ENCODE measurements at places on chromosomes 3 and 15.

- DNase-seq: no peak
Observed at GRCh38 chr3:16432714-16433113, 80.8 kb downstream of the RFTN1 start.

- DNase-seq: no peak
Observed at GRCh38 chr3:141266797-141267555, 35.4 kb downstream of the PXYLP1 start.

DNA sequence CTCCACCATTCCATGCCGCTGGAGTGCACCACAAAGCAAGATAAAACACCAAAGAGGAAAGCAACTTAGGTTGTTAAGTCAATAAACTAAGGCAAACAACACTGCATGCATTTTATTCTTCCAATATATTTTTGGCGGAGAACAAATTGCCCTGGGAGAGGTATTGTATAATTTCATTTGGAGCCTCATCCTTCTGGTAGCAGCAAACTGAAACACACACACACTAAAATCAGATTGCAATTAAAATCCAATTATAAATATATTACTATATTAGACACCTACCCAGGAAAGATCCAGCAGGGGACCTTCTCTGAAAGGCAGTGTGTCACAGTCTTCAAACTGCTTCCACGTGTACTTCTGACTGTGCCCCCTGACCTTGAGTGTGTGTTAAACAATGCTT is 102.3 kb downstream of the RORA start:
- no peak for DNase-seq

DNA sequence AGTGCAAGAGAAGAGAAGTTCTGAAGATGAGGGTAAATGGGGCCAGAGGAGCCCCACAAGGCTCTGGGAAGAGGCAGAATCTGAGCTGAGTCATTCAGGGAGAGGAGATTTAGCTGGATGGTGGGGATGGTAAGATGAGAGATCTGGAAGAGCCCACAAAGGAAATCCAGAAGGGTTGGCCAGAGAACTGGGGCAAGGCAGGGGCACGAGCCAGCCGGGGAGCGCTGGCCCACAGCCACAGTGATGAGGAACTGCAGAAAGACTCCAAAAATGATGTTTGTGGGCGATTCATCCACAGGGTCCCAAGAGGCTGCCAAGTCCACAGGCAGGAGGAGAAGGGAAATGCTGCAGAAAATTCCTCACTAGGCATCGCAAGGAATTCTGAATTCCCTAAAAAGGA is 75.9 kb upstream of the ATP2B2 start:
- no peak for DNase-seq

DNA sequence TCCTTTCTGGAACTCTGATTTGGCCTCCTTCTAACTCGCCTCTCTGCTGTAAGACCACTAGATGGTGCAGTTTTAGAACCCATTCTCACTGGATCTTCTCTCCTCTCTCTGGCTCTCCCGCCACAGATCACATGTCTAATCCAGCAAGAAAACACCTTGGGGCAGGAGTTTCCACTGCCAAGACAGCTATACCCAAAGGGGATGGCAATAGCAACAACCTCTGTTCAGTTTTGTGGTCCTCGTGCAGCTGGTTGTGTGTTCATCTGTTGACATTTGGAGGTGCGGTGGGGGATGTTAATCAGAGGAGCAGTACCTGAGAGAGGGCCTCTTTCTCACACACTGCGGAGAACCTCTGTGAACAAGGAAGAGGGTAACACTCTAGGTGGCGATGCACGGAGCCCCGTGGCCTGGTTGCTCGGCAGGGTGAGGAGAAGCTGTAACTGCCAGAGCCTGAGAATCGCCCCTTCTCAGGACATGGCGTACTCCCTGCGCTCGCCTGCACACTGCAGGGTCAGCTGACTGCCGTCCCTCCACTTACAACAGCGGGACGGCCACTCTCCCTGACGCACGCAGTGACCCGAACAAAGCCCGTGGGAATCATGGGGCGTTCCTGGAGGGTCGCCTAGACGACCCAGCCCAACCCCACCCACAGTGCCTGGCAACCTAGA is at the start of gene TEX55:
Gene TEX55, plus strand, starts transcription at position 666 of the 668 bp plus-strand sequence. CDS start 25 bp downstream, outside the sequence.
- peak; percentile 80 for DNase-seq

DNA sequence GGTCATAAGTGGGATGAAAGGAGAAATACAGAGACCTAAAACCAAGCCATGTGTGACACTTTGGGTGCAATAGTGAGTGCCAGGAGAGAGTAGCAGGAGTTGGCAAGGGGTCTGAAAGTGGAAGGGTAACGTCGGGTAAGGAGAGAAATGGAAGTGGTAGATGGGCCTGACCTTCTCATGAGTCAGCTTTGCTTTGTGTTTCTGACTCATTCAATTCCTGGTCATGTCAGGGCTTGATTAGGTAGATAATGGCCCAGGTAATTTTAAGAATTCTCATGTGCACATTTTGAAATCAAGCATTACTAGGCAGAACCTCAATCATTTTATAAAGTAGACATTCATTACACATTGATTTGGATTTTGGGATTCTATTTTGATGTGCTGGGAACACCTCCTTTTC is 262.5 kb downstream of the SOX2 start:
- no peak for DNase-seq

DNA sequence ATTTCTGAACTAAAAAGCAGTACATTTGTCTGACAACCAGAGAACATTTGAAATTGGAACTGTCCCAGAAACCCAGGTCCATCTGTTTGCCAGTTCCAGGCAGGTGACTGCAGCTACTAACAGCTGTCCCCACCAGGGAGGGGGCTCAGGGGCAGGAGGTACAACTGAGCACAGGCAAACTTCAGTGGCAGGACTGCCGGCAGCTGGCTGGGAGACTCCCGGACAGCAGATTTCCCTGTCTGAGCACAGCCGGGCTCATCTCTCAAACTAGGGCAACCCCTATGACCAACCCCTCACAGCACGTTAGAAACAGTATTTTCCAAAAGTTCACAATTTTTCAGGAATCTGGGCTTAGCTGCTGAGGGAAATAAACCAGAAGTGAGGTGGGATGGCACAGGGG is 88.8 kb downstream of the MEGF11 start:
- DNase-seq: no peak

GRCh38 chr3:189195302-189195701 is 23.5 kb downstream of the TPRG1 start:
- no peak for DNase-seq

- DNase-seq: peak; percentile 78
Observed at GRCh38 chr3:105836533-105836932, 32.3 kb downstream of the CBLB start.

GRCh38 chr3:48243886-48244285 is 3.0 kb downstream of the ZNF589 start:
- no peak for DNase-seq

GRCh38 chr15:64156652-64157331 is 5.3 kb downstream of the SNX22 start:
- no peak for DNase-seq

GRCh38 chr3:95752199-95752598 is 1062.2 kb upstream of the EPHA6 start:
- no peak for DNase-seq

GRCh38 chr15:98070137-98070536 is 109.6 kb downstream of the ARRDC4 start:
- DNase-seq: peak; percentile 4

DNA sequence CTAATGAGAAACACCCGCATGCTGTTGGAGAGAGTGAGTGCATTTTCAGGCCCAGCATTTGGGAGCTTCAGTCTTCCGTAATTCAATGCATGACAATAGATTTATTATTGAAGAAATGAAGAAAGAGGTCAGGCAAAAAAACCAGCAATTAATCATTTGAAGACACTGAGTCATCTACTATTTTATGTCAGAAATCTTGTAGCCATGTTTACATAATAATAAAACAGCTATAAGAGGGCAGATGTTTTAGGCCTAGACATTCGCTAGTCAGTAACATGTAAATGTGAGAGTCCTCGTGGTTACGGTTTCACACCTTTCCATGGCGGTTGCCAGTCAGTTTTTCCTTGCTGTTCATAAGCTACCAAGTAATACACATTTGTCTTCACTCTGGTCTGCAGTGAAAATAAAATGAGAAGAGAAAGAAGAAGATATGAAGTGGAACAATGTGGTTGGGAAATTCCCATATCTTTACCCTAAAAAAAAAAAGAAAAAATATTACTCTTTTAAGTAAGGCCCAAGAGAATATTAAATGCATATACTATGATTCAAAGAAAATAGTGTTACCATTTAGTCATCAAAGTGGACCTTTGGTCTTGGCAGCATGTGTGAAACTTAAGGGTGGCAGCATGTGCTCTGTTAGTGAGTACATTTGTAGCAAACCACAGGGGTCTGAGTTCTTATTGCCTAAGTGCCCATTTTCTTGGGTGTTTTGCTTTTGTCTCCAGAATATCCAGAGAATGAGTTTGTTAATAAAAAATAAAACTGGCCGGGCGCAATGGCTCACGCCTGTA is 140.5 kb upstream of the TBL1XR1 start:
- peak; percentile 66 for DNase-seq

DNA sequence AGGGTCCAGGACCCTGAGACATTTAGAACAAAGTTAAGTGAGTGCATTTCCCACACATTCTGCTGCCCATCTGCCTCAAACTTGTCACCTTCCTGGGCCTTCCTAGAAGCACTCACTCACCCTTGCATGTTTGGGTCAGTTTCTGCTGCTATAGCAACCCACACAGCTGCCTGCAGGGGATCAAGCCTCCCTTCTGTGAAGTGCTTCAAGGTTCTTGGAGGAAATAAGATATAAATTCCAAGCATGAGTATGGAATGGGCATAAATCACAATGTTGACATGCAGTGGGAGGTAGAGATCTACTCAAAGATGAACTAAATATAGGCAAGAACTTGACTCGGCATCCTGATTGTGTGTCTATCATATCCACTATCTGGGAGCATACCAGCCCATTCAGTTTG is 140.4 kb downstream of the SLC9A9 start:
- no peak for DNase-seq

DNA sequence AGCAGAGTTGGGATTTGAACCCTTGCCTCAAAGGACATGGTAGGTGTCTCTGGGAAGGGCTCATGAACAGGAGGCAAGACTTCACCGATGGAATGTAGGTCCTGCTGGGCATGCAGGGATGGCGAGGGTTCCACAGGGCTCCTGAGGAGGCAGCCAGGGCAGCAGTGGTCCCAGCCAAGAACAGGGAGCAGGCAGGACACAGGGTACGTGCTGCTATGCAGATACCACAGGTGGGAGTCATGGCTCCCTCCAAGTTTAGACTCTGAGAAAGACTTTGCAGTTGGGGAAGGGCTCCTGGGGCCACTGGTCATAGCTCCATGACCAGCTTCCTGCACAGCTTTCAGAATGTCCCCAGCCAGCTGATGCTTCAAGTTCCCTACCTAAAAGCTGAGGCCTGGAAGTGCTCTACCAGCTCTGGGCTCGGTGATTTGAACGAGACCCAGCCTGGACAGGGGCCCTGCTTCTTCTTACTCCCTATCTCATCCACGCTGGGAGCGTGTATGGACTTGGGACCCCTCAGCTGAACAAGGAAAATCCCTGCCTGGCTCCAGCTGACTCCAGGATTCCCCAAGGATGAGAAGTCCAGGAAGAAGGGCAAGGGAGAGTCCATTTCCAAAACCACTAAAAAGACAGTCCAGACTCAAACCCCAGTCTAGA is 747 bp downstream of the MYL3 start:
- no peak for DNase-seq

DNA sequence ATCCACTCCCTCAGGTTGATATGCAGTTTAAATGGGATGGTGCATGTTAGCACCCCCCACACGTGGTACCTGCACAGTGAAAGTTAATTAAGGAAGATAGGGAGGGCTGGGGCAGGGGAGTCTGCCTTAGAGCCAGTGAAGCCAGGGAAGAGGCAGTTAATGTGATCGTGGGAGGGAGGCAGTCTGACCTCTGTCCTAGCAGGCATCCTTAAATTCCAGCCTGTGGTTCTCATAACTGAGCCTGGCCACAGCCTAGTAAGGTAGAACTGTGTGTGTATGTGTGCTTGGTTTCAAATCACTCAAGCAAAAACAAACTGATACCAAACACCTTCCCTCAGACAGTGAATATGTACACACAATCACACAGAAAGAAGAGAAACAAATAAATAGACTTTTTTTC is 319.1 kb upstream of the TLE3 start:
- DNase-seq: no peak

- DNase-seq: no peak
Observed at GRCh38 chr15:76071806-76072205, 12.0 kb downstream of the TMEM266 start.

- no peak for DNase-seq
Observed at GRCh38 chr15:61951949-61952348, 108.3 kb downstream of the VPS13C start.

DNA sequence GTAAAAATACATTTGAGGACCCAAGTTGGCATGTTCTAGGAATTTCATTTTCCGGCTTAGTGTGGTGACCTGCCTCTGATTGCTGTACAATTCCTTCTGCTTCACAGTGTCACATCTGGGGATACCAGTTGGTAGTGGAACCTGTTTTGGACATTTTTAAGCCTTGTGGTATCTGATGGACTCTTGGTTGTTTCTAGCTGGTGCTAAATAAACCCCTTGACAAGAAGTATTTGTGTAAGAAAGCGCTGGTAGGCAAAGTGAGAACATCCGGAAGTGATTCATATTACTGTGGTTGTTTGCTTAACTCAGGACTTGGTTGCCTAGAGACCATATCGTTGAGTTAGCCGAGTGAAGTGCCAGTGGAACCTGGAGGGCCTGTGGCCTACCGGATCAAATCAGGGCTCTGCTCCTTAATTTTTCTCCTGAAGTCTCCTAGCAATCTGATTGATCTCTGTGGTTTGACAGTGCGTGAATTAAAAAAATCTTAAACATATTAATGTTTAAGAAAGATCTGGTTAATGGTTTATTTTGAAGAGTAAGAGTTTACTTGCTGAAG is 12.8 kb downstream of the IQGAP1 start:
- peak; percentile 96 for DNase-seq

DNA sequence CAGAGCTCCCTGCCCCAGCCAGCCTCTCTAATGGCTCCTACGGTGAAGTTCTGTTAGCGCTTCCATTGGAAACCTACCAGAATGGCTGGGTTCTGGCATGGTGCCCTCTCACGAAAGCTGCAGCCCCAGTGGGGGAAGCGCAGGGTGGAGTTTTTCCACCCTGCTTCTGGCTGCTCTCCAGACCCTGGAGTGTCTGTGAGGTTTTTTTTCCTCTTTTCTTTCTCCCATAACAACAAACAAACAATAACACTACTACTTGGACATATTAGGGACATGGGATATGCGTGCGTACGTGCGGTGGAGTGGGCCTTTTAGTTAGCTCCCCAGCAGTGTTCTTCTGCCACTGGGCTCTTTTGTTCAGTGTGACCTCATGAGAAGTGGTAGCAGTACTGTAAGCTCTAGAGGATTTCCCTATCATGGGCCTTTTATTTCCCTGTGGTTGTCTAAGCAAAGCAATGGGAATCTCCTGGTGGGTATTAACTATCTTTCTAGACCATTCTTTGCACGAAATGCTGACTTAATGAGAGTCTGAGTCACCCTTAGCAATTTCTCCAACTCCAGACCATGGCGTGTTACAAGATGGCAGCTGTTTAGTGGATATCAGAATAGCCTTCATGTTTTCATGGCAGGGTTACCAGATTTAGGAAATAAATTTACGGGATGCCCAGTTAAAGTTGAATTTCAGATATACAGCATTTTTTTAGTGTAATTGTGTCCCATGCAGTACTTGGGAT is 161.9 kb downstream of the FNDC3B start:
- no peak for DNase-seq

DNA sequence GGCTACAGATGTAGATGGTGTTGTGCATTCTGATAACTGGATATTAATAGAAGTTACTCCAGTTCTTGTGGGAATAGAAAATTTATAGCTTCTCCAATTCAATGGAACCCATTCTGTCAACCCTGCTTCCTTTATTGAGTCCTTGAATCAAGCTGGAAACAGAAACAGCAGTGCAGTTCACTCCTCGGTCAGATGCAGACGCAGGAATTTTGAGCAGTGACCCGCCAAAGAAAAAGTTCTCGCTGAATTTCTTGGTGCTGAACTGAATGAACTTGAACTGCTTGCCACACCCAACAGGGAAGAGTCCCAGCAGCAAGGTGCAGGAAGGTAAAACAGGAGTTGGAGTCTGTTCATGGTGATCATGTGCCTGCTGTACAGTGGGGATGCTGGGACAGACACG is 10.3 kb downstream of the HRH1 start:
- no peak for DNase-seq

All from adipocyte (in vitro differentiated cells).